ENCODE measurements at places on chromosomes 11 and 22.

DNA sequence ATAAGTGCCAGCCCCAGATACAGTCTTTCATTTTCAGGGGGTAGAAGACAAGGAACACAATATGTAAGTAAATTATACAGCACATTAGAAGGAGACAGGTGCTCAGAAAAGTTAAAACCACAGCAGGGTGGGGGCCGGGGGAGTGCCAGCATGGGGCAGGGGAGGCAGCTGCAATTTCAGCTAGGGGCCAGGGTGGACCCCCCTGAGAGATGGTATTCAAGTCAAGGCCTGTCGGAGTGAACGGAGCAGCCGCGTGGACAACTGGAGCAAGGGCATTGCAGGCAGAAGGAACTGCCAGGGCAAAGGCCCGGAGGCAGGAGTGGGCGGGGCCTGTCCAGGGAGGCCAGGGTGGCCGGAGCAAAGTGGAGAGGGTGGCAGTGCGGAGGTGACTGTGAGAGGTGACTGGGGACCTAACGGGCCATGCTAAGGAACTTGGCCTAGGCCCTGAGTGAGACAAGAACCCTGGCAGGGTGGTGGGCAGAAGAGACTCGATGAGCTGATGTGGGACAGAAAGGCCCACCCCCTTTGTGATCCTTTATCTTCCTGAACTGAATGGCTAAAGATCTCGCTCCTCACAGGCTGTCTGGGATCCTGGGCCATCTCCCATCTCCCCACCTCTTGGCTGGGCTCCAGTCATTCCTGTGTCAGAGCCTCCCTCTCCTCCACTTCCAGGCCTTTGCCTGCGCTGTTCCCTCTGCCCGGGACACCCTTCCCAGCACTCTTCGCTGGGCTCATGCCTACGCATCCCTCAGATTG is 22.4 kb upstream of the FLRT1 start:
- no peak for DNase-seq

GRCh38 chr11:75582895-75583717 is 21.1 kb downstream of the SERPINH1 start:
- DNase-seq = no peak

DNA sequence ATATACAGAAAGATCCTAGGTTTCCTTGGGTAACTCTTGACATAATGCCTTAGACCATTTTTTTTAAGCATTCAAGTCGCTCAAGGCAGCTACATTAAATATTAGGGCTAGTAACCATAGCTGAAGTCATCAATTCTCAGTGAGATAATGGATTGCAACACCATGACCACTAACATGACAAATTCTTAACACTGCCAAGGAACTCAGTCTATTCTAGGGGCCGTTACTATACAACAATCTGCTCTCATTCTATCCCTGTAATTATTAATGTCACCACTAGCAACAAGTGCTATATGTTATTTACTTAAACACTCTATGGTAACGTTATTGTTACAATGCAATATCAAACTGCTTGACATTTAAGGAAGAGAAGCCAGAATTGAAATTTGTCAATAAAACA is 3.2 kb upstream of the STK33 start:
- no peak for DNase-seq

DNA sequence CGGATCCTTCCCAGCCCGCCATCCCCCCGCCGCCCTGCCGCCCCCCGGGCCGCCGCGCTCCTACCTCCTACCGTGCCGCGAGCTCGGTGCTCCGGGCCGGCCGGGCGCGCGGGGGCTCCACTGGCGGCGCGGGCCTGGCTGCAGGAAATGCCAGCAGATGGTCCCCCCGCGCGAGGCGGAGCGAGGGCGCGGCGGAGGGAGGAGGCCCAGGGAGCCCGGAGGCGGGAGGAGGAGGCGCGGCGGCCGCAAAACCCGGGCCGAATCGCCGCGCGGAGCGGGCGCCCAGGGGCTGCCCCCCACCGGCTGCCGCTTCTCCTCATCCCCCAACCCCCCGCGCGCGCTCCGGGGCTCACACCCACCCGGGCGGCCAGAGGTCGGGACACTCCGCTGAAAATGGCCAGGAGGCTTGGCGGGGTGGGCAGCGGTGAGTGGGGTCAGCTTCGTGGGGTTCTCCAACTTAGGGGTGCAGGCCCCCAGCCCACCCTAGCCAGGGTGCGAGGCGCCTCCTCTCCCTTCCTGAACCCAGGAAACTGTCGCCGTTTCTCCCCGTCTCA is at the start of gene OSBPL5:
Gene OSBPL5 (minus strand): TSS at position 159 of the 554 bp plus-strand sequence. CDS start 36,162 bp downstream, outside the sequence.
- DNase-seq = no peak

GRCh38 chr22:35928285-35928798 is 100.3 kb downstream of the RBFOX2 start:
- no peak for DNase-seq

DNA sequence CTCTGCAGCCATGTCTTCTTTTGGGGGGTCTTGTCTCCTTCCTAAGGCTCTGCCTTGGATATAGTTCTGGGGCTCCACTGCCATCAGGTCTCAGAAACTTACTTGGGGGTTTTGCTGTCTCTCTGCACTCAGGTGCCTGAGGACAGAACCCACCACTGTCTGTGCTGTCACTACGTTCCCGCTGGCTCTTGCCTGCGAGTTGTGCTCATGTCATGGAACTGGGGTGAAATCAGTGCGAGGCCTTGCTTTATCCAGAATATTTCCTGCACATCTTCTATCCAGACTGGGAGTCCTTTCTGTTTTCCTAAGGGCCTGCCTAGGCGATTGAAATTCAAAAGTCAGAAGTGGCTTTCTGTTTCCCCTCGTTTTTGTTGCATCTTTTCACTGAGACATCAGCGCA is 6.6 kb upstream of the USP2 start:
- no peak for DNase-seq
